Amygdala (tissue), 56 donors: ENCODE measurements at places on chromosomes 3 and 15.

DNA sequence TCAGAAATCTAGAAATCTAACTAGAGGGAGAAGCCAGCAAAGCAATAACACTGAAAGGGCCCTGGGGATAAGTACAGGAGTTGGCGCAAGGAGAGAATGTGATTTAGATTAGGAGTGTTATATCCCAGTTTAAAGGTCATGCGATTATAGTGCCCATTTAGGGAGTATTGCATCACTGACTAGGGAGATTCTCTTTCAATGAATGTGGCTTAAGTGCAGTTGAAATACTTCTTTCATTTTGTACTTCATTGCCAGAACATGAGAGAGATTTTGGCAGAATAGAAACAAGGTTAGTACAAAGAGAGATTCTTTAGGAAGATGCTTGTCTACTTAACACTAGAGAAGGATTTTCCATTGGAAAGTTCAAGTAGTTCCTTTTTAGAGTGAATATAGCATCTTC is 13.9 kb downstream of the ROBO2 start:
- no peak for DNase-seq

GRCh38 chr15:57559875-57560274 is 31.8 kb upstream of the MYZAP start:
- no peak for DNase-seq

GRCh38 chr3:176785171-176785570 is 412.1 kb downstream of the TBL1XR1 start:
- no peak for DNase-seq

DNA sequence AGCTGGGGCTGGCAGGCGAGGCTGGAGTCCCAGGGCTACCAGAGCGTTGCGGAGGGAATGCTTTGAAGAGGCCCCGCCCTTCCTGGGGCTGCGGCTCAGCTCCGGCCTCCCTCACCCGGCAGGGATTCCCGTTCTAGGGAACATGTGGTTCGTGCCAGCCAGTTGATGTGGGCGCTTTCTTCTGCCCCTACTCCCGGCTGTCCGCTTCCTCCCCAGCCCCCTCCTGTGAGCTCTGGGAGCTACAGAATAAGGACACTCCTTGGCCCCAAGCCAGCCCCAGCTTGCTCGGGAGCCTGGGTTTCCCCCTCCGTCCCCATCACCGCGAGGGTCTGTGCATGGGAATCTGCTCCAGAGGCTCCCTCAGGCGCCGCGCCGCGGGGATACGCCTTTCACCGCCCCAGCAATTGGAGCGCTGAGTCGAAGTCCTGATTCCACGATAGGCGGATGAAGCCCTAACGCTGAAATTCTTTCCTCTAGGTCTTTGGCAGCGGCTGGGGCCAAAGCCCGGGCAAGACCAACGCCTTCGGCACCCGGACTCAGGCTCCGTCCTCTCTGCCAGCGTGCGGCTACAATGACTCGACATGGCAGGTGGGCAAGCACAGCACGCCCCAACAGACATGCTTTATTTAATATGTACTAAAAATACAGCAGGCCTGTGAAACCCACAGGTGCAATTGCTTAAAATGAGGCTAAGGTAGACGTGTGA is 69.5 kb downstream of the KLF15 start:
- peak; percentile 81 for DNase-seq

DNA sequence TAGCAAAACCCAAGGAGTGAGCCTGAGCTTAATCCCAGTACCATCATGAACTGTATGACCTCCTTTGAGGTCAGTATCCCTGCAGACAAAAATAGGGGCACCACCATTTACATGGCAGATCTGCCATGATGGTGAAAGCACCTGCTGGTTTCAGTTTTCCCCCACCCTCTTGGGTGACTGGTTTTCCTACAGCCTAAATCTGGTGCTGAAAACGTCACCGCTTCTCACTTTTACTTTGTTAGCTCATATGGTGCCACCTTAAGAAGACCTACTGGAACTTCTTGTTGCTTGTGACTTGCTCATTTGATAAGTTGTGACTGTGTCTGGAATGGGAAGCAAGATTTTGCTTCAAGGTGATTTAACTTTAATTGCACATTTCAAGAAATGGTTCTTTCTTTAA is 5.1 kb downstream of the PPP1R2 start:
- DNase-seq = no peak

- no peak for DNase-seq
These were observed 78.1 kb downstream of the DCUN1D1 start for GRCh38 chr3:182902236-182902635.

DNA sequence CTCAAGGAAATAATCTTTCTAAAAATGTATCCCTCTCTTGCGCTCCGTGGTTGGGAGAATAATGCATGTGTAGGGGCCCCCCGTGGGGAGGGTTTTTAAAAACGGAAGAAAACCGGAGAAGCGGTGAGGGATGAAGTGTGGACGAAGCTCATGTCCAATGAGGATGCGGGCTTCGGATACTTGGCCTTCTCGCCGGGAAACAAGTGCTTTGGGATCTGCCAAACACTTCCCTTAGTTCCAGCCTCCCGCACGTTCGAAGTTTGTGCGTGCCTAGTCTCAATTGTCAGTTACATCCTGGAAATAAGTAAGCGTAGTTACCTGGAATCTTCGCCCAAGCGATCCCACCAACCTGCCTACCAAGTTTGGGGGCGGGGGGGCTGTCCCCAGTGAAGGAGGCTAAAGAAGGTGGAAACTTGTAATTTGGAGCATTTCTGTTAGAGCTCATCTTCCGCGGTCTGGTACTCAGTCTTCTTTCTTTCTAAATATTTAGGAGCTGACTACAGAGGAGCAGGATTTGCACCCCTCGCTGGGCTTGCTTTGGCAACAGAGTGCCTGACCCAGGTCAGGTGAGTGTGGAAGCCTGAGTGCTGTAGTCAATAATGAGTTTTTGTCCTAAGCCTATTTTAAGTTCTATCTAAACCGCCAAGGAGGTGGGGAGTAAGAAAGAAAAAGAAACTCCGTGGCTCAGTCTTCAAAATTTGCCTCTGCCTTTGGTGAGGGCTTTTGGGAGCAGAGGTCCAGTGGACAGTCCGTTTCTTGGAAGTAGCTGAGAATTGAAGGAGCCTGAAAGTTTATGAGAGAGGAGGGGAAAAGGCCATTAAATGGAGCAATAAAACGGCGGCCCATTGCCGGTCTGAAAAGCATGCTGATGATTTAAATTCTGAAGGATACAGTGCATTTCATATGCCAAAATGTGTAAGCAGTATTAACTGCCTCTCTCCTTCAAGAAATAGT is 1.1 kb downstream of the ITPR1 start:
- DNase-seq = no peak

DNA sequence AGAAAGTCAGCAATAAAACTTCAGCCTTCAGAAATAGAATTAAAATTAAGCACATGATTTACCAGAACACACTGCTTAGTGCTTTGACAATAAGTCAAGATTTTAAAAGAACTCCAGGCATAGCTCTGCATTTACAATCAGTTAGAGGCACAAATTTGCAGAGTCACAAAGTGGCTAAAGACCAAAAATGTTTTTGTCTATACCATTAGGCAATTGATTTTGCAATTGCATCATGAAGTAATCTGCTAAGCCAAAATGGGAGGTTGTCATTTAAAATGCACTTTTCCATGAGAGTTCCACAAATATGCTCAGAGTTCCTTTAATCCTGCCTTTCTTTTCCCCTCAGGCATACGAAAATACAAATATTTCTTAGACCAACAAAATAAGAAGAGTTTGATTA is 10.1 kb upstream of the DCP1A start:
- DNase-seq = no peak

DNA sequence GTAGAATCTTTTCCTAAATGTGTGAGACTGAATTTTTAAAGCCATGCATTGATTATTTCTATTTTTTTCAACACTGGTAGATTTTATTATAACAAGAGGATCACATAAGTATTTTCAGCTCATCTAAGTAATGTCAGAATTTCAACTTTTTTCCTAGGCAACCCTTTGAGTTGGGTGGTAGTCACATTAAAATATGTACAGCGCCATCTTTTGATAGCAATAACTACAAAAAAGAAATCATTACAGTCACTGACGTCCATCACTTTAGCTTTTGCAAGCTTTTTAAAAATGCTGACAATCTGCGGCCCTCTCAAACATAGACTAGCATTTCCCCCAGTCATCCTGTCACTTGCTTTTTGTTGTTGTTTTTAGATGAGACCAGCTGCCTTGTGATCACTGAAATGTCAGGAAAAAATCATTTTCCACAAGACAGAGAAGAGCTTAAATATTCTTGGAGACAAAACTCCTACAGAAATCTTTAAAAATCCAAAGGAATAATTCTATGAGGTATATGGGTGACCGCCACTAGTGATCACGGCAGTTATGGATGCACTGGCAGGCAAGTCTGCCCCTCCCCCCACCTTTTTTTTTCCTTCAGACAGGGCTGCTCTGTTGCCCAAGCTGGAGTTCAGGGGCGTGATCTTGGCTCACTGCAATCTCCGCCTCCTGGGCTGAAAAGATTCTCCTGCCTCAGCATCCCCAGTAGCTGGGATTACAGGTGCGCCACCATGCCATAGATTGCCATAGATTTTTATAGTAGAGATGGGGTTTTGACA is 384.0 kb upstream of the KCNMB2 start:
- no peak for DNase-seq

DNA sequence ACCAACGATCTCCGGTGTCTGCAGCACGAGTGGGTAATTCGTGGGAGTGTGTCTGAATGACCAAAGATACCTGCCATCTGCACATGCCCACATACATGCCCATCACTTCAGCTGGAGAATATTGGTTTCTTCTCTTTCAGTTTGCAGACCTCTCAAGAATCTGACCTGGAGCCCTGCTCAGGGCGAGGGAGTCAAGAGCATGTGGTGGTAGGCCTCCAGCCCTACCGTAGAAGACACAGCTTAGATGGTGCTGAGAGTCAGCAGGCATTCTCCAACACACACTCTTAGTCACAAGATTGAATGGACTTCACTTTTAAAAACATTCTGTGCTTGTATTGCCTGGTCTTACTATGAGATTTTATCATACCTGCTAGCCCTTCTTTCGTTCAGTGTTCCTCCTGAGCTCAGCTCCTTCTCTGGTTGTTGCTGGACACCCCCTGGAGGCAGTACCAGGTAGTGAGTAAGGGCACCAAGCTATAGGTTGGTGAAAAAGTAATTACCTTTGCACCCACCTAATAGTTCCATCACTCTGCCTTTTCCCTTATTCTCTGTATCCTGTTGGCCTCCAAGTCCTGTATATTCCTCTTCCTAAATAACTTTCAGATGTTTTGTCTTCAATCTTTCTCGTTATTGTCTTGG is 252.0 kb downstream of the CACNA2D3 start:
- DNase-seq = no peak

DNA sequence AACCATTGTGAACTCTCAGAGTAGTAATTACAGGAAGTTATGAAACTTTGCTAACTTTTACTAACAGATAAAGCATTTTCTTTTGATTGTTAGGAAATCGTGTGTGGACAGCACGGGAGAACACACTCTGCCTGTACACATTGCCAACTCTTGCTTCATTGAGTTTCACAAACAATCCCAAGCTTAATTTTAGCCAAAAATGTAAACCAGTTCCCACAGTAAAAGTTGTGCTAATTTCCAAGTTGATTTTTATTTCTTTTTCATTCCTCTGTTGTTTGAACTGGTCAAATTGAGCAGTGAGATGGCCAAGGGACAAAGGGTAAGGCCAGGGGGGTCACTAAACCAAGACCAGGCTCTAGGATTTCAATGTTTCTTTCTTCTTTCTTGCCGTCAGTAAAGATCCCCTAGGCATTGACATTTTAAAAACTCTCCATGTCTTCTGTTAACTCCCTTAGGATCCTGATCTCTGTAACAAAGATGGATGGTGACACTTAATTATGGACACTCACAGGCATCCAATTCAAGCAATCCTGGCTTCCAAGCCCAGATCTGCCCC is 414.9 kb downstream of the RBMS3 start:
- DNase-seq = no peak

GRCh38 chr3:149009732-149010131 is 18.4 kb downstream of the GYG1 start:
- DNase-seq = no peak

- DNase-seq = no peak
These were observed 39.4 kb downstream of the NCK1 start for GRCh38 chr3:136901391-136901790.

- no peak for DNase-seq
These were observed 246.8 kb upstream of the TOPAZ1 start for GRCh38 chr3:43994657-43995546.

- DNase-seq = peak; percentile 12
These were observed 601.4 kb downstream of the CADM2 start for GRCh38 chr3:85560088-85560785.

- no peak for DNase-seq
These were observed 803.7 kb downstream of the NAALADL2 start for GRCh38 chr3:175662815-175663214.

GRCh38 chr3:116254541-116254940 is 190.7 kb downstream of the LSAMP start:
- DNase-seq = no peak

DNA sequence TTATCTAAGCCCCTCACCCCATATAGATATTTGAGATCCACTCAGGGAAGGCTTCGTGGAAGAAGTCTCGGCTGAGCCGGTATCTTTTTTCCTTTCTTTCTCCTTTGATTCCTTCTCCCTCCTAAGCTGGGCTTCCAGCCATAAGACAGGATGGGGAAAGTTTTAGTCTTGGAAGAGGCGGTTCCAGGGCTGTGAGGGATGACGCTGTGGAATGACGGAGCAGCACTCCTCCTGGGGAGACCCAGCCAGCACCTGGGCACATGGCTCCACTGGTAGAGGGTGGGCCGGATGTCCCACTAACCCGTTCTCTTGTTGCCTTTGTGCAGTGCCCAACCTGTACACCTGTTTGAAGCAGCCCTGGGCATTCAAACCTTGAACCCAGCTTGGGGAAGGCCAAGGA is 43.2 kb upstream of the FAM107A start:
- no peak for DNase-seq

DNA sequence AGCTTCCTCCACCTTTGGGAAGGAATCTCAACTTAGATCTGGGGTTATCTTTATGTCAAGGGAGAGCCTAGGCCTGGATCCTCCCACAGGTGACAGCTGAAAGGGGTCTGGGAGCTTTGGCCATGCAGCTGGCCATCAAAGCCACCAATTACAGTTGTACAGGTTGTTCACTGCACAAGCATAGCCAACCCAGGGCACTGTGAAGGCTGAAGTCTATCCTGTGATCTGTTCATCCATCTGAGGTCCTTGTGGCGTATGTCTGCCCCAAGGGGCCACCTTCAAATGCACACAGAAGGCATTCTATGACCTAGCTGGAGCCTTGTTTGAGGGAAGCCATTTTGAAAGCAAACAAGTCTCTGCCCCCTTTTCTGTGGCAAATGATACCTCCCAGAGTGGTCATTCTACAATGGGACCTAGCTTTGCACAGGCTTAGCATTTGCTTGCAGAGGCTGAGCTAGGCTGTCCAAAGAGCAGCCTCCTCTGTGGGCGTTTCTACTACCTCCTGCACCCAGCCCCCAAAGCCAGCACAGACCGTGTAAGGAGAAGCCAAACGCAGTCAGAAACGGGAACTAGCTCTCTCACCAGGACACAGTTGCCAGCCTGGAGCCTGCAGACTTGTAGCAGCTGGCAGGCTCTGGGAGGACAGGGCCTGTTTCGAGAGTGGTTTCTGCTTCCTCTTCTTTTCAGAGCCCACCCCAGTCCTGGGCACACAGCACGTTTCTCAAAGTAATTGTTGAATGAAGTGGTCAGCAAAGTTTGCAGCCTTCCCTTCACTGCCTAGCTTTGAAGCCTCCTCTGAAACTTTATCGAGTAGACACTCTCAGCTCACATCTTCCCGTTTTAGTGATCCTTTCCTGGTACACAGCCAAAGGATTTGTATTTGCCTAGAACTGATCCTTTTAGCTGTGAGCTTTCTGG is 157.3 kb upstream of the SMAD3 start:
- DNase-seq = peak; percentile 35
